Stimulated activated CD4-positive, alpha-beta T cell treated with anti-CD3 and anti-CD28 coated beads, Interleukin-1b, Interleukin-23, amount 100 ng/mL, for 24 hours (primary cell): ENCODE measurements at places on chromosomes 4 and X.

GRCh38 chrX:73647212-73647611, 84.2 kb downstream of the CHIC1 start:
- no peak for DNase-seq

GRCh38 chrX:12011075-12011474, 127.2 kb upstream of the FRMPD4 start:
- DNase-seq: no peak

DNA sequence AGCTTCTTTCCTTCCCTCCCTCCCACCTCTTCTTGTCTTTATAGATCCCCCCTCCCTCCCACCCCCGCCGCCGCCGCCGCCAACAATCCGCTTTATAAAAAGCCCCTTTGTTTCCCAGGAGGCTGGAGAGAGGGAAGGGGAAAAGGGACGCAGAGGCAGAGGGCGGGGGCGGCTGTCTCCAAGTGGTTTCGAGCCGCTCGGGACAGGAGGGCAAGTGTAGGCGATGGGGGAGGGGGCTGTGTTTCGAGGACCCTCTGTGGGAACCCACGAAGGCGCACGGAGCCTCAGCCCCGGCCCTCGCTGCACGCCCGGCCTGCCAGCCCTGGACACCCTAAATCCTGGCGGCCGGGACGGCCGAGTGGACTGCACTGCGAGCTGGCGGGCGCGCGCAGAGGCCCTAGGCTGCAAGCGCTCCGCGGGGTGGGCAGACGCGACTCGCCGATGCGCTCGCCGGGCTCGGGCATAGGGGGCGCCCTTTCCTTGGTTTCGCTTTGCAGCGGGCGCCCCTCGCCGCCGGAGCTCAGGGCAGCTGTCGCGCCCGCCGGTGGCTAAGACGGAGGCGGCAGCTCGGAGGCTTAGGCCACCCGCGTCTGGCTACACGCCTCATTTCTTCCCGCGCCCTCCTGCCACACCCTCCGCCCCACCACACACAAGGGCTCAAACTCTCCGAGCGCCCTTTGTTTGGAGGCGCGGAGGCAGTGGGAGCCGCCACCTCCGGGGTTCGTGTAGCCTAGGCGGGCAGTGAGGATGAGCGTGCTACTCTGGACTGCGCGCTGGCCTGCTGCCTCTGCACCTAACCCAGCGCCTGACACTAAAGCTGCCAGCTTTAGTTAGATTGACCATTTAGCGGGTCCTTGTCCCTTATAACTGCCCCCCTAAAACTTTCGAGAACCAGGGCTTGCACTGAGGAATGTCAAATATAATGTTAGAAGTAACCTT, 2.2 kb downstream of the MAMLD1 start:
- no peak for DNase-seq

DNA sequence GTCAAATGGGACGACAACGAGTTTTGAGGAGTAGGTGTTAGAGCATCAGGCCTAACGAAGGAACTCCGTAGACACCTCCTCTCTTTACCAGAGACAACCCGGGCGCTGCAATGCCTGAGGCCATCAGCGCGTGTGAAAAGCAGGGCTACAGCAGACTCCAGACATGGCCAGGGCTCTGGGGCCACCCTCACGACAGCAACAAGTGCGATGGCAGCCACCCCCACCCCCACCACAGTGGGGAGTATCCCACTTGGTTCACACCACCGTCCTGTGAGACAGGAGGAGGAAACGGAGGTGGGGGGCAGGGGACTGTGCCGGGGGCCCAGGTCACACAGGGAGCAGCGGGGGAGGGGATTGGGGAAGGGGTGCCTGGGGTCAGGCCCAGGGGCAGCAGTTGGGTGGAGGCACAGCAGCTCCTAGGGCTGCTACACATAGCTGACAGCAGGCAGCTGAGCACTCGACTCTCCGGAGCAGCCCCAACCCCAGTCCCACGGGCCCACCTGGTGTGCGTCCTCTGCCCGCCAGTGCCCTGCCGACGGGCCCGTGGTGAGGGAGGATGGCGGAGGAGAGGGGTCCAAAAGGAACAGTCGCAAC, 8.5 kb downstream of the LRPAP1 start:
- no peak for DNase-seq

DNA sequence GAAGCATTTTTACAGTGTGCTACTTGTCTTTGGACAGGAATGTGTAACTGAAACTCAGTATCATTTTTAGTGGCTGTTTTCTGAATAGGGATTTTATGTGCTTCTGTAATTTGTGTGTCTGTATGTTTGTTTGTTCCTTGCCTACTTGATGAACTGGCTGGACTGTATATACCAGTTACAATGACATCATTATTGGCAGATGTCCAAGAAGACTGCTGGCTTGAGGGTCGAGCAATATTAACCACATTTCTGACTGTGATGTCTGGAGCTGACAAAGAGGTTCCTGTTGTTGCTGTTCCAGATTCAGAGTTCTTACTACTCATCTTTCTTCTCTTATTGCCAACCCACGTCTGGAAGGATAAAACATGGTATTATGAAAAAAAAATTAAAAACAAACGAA, 33.0 kb downstream of the HDX start:
- DNase-seq: no peak

GRCh38 chr4:1155314-1155713, 17.1 kb downstream of the SPON2 start:
- DNase-seq: no peak

DNA sequence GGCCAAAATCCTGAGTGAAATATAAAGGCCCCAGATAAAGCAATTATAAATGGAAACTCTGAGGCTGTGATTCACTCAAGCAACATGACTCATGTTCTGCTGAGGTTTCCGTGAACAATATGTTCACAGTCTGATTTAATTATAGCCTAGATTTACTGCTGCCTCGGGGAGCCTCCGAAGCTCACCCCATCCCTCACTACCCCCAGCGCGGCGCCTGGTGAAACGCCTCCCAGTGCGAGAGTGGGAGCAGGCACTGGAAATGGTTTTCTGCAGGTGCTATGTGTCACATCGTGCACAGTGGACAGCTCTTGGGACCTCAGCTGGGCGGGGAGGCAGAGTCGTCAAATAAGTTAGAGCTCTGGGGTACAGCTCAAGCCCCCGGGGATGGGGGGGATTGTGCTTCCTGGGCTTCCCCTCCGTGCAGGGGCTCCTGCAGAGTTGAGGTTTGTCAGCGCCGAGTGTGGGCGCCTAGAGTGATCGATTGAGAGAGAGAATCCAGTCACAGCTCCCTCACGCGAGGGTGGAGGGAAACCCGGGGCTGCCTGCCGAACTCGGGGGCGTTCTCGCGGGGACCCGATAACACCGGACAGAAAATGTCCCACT, 110.6 kb downstream of the PHKA2 start:
- no peak for DNase-seq
